ENCODE measurements at places on chromosomes 3 and 15.

- no peak for DNase-seq
Observed at GRCh38 chr3:99684644-99685043, 46.2 kb downstream of the COL8A1 start.

DNA sequence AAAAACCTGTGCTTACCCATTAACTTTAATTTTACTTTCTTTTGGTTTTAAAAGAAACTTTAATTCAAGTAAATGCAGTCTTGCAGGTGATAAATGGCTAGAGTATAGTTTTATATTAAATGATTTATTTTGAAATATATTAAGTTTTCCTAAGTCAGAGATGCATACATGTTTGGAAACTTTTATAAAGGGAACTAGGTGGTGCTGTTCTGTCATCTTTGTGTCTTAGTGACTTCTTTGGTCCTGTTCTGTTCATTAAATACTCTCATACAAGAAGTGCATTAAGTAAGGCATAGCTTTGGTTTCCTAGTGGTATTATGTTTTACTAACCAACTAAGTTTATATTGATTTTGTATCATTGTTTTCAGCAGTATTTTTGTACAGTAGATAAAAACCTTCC, 15.6 kb downstream of the CADM2 start:
- DNase-seq, result no peak

DNA sequence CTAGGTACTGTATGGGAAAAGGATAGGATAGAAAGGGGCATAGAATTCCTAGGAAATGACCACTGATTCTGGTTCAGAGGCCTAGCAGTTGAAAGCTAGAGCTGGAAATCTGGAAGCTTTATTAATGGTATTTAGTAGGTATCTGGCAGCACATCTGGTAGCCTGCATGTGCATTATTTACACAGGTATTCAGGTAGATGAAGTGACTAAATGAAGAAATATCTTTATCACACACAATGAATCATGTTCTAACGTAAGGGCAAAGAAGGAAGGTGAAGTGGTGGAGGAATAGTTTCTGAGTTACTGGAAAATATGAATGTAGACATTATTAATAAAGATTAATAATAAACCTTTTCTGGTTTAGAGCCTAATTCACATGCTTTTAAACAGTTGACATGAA, 119.9 kb downstream of the MBNL1 start:
- no peak for DNase-seq

DNA sequence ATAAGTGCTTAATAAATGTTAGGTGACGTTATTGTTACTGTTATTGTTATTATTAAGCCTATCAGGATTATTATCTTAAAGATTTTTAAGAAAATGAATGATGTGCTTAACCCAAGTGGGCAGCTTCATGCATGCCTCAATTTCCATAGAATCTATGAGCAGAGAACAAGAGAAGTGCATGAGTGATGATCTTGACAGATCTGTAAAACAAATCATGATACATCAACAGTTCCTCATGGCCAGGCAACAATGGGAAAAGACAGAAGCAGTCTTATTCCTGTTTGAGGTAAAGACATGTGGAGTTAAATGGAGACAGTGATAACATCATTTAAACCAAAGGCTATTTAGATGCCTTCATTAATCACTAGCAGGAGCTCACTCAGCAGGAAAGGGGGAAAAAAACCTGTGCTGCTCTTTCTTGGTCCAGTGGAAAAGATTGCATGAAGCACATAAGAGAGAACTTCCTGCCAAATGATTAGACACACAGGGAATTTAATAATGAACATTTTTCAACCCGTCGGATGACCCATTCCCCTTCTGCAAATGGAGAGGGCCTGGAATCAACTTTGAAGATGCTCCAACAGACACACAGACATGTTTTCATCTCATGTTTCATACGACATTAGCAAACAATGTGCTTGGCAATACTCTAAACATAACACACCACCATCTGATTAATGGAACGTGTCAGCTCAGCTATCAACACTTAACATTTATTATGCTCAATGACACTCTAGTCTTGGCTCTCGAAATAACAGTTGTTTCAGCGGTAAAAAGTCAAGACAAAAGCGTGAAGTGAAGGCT, 212.2 kb upstream of the LRRN1 start:
- DNase-seq, result no peak

DNA sequence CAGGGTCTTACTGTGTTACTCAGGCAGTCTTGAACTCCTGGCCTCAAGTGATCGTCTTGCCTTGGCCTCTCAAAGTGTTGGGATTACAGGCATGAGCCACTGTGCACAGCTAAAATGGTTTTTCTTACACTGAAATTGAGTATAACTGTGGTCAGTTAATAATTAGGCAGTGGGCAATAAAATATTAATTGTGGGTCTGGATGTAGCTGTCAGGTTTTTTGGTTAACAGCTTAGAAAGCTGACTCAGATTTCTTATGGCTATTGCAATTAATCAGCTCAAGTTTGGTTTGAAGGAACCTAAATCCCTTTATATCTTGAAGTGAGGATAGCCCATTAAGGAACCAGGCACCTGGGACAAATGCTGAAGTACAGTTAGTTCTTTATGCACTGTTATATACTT, 73.8 kb upstream of the LRRFIP2 start:
- DNase-seq, result no peak

- DNase-seq, result no peak
Observed at GRCh38 chr3:192170659-192171058, 556.7 kb downstream of the FGF12 start.

GRCh38 chr3:150984066-150984465, 11.5 kb upstream of the CLRN1 start:
- no peak for DNase-seq

Data from GDM1 (cell line).